Esophagus squamous epithelium (tissue), 5 donors: ENCODE measurements at places on chromosomes 6 and 20. TPM values are rescaled to one million over a fixed set of nuclear protein-coding genes. Genes with fewer than 3 reads are reported as not detected.

DNA sequence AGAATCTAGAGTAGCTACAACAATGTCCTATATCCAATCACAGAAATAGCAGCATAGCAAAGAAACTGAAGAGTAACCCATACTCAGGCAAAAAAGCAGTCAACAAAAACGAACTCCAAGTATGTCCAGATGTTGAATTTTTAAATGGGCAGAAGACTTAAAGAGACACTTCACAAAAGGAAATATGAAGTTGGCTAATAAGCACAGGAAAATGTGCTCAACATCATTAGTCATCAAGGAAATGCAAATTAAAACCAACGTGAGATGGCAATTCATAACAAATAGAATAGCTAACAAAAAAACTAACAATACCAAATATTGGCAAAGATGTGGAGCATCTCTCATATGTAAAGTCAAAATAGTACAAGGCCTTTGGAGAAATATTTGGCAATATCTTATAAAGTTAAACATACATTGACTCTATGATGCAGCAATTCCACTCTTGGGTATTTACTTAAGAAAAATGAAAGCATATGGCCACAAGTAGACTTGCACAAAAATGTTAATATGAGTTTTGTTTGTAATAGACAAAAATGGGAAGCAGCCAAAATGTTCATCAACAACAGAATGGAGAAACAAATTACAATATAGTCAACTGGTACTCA, 37.7 kb downstream of the FRK start:
- peaks cover under 1% of the 10 kb centered on the region for H3K4me1 ChIP-seq
- no peak overlapping the region for H3K27ac ChIP-seq
- no peak overlapping the region for H3K4me3 ChIP-seq
- no peak for DNase-seq
- H3K36me3 ChIP-seq = no peaks in the 10 kb centered on the region

GNRH2 gene
- not detected for total RNA-seq

DNA sequence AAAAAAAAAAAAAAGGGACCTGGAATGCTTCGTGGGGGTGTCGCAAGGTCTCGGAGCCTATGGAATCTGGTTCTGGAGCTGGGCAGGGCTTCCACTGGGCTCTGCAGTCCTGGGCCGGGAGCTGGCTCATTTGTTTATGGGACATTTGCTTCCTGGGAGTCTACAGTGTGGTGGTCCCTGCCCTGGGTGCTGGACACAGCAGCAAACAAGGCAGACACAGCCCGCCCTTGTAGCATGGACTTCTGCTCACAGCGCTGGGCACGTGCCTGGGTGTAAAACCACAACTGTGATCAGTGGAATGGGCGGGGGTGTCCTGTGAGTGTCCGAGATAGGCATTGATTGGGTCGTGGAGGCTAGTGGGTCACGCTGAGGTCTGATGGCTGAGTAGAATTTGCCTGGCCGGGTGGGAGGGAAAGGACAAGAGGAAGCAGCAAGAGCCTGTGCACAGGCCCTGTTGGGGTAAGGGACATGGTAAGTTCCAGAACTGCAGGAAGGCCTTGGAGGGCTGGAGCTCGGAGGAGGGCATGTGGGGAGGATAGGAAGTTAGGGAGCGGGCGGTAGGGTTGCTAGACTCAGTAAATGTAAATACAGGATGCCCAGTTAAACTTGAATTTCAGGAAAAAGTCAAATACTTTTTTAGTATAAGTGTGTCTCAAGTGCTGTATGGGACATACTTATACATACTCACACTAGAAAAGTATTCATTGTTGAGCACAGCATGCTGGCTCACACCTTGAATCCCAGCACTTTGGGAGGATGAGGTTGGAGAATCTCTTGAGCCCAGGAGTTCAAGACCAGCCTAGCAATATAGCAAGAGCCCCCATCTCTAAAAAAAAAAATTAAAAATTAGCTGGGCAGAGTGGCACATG, 61.3 kb upstream of the PMEPA1 start:
- DNase-seq = no peak
- no peak overlapping the region for H3K4me3 ChIP-seq
- H3K4me1 ChIP-seq = peaks cover 9% of the 10 kb centered on the region
- no peaks in the 10 kb centered on the region for H3K36me3 ChIP-seq
- no peak overlapping the region for H3K27ac ChIP-seq
- no peaks in the 10 kb centered on the region for H3K27me3 ChIP-seq

CTNNBL1 gene
- 31.5 TPM for total RNA-seq

LAMA2 gene
- total RNA-seq = 1.7 TPM

GRCh38 chr6:26045928-26046368, 41.3 kb upstream of the HFE start:
- H3K27me3 ChIP-seq = no peaks in the 10 kb centered on the region
- H3K27ac ChIP-seq = peak overlapping the region; percentile 94
- DNase-seq = no peak
- no peaks in the 10 kb centered on the region for H3K36me3 ChIP-seq
- peak overlapping the region; percentile 55 for H3K4me3 ChIP-seq
- H3K4me1 ChIP-seq = peaks cover 28% of the 10 kb centered on the region

GRCh38 chr6:24854077-24854666, 55.5 kb upstream of the ARMH2 start:
- no peak overlapping the region for H3K4me3 ChIP-seq
- no peak for DNase-seq
- no peak overlapping the region for H3K27ac ChIP-seq
- H3K36me3 ChIP-seq = no peaks in the 10 kb centered on the region

HMGN3 gene
- total RNA-seq = 58.5 TPM

- no peak overlapping the region for H3K27ac ChIP-seq
- no peak overlapping the region for H3K4me3 ChIP-seq
- no peaks in the 10 kb centered on the region for H3K36me3 ChIP-seq
- peaks cover 9% of the 10 kb centered on the region for H3K4me1 ChIP-seq
- no peak for DNase-seq
- H3K27me3 ChIP-seq = no peaks in the 10 kb centered on the region
Observed at GRCh38 chr6:148851683-148852556, 105.1 kb downstream of the UST start.

CRISP3 gene
- 6.1 TPM for total RNA-seq

GRCh38 chr20:13865156-13865555, 80.3 kb downstream of the NDUFAF5 start:
- no peak for DNase-seq
- H3K27ac ChIP-seq = no peak overlapping the region
- no peaks in the 10 kb centered on the region for H3K36me3 ChIP-seq
- H3K27me3 ChIP-seq = no peaks in the 10 kb centered on the region

DNA sequence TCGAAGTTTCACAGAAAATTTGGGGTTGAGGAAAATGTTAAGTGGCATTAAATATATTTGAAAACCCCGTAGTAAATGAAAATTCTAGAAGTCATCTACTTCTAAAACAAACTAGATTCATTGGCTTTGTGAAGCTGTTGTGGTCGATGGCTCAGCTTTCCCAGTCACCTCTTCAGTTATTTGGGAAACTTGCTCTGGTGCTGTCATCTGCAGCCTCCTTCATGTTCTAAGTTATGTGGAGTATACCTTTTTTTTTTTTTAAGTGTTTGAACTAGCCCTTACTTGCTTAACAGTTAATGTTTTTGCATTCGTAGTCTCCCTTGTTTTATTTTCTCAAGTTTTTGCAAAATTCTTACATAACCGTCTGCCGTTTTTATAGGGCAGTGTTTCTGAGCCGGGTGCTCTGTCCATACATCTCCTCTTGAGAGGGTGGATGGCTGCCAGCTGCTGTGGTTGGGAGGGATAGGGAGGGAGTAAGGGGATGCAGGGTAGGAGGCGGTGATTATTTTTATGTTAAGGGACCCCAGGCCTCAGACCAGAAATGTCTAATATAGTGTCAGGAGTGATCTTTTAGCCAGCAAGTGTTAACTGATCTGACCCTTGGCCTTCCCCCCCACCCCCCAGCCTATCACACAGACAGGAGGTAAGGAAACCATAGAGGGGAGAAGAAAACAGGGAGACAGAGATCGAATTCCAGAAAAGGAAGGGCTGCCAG, 7.1 kb downstream of the RREB1 start:
- no peak overlapping the region for H3K4me3 ChIP-seq
- H3K27ac ChIP-seq = peak overlapping the region; percentile 99
- H3K4me1 ChIP-seq = peaks cover 50% of the 10 kb centered on the region
- DNase-seq = no peak
- no peaks in the 10 kb centered on the region for H3K27me3 ChIP-seq

LMBRD1 gene
- 49.0 TPM for total RNA-seq

DNA sequence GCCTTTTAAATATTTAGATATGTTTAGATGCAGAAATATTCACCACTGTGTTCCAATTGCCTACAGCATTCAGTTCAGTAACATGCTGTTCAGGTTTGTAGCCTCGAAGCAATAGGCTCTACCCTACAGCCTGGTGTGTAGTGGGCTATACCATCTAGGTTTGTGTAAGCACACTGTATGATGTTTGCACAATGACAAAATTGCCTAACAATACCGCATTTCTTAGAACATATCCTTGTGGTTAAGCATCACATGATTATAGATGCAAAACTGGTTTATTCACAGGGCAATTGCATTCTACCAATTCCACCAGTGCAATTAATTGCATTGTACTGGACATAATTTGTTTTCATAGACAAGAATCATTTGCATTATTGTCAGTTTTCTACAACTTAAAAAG, 7.9 kb upstream of the SLC22A16 start:
- H3K4me3 ChIP-seq = no peak overlapping the region
- no peak overlapping the region for H3K27ac ChIP-seq
- no peaks in the 10 kb centered on the region for H3K4me1 ChIP-seq
- no peaks in the 10 kb centered on the region for H3K36me3 ChIP-seq
- no peaks in the 10 kb centered on the region for H3K27me3 ChIP-seq

OTOR gene
- not detected for total RNA-seq

GRCh38 chr6:34366639-34366921, 25.9 kb downstream of the NUDT3 start:
- H3K27ac ChIP-seq = no peak overlapping the region
- H3K4me1 ChIP-seq = peaks cover 40% of the 10 kb centered on the region
- no peak overlapping the region for H3K4me3 ChIP-seq

- no peak overlapping the region for H3K4me3 ChIP-seq
- H3K27ac ChIP-seq = no peak overlapping the region
- no peaks in the 10 kb centered on the region for H3K27me3 ChIP-seq
- no peaks in the 10 kb centered on the region for H3K36me3 ChIP-seq
Observed at GRCh38 chr6:70524721-70525286, 41.9 kb upstream of the SDHAF4 start.

GRCh38 chr20:12695937-12696336, 312.8 kb upstream of the SPTLC3 start:
- no peak overlapping the region for H3K4me3 ChIP-seq
- no peak for DNase-seq
- no peaks in the 10 kb centered on the region for H3K36me3 ChIP-seq
- no peaks in the 10 kb centered on the region for H3K4me1 ChIP-seq

- no peaks in the 10 kb centered on the region for H3K27me3 ChIP-seq
- no peak overlapping the region for H3K27ac ChIP-seq
- no peaks in the 10 kb centered on the region for H3K4me1 ChIP-seq
- H3K36me3 ChIP-seq = no peaks in the 10 kb centered on the region
Observed at GRCh38 chr6:154984146-154984545, 11.0 kb upstream of the TIAM2 start.

DNA sequence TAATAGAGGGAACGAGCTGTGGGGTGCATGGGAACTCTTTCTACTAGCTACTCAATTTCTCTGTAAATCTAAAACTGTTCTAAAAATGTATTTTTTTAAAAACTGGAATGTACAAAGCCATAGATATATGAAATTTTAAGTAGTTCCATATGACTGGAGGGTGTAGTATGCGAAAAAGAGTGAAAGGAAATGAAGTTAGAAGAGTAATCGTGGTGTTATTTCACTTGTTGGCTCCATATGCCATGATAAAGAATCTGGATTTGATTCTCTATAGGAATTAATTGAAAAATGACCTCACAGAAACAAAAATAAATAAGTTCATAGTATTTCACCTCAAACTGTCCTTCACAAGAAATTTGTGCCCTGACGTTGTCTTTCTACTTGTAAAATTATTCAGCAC, 500.2 kb downstream of the TENT5A start:
- H3K27ac ChIP-seq = no peak overlapping the region
- no peak overlapping the region for H3K4me3 ChIP-seq
- DNase-seq = no peak
- no peaks in the 10 kb centered on the region for H3K27me3 ChIP-seq
- H3K36me3 ChIP-seq = no peaks in the 10 kb centered on the region
- no peaks in the 10 kb centered on the region for H3K4me1 ChIP-seq

DNA sequence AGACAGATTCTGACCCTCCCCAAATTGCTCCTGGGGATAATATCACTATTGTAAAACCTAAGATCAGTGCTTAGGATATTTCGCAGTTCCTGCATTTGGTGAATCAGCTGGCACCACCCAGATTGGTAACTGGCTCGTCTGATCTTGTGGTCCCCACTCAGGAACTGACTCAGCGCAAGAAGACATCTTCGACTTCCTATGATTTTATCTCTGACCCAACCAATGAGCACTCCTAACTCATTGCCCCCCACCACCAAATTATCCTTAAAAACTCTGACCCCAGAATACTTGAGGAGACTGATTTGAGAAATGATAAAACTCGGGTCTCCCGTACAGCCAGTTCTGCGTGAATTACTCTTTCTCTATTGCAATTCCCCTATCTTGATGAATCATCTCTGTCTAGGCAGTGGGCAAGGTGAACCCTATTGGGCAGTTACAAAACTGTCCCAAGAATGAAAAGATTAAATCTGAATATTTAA, 55.7 kb upstream of the PRND start:
- no peaks in the 10 kb centered on the region for H3K36me3 ChIP-seq
- no peaks in the 10 kb centered on the region for H3K27me3 ChIP-seq
- no peaks in the 10 kb centered on the region for H3K4me1 ChIP-seq

GRCh38 chr6:36290668-36291620, 21.1 kb downstream of the PNPLA1 start:
- H3K36me3 ChIP-seq = no peaks in the 10 kb centered on the region
- no peak overlapping the region for H3K27ac ChIP-seq
- H3K27me3 ChIP-seq = no peaks in the 10 kb centered on the region
- no peak for DNase-seq
- no peaks in the 10 kb centered on the region for H3K4me1 ChIP-seq

LINC00237 gene
- total RNA-seq = not detected

- no peak overlapping the region for H3K4me3 ChIP-seq
- no peak overlapping the region for H3K27ac ChIP-seq
- H3K27me3 ChIP-seq = no peaks in the 10 kb centered on the region
- no peaks in the 10 kb centered on the region for H3K36me3 ChIP-seq
- H3K4me1 ChIP-seq = peaks cover 87% of the 10 kb centered on the region
Observed at GRCh38 chr6:15429141-15430110, 183.6 kb downstream of the JARID2 start.

ADAM33 gene
- 3.4 TPM for total RNA-seq

DNA sequence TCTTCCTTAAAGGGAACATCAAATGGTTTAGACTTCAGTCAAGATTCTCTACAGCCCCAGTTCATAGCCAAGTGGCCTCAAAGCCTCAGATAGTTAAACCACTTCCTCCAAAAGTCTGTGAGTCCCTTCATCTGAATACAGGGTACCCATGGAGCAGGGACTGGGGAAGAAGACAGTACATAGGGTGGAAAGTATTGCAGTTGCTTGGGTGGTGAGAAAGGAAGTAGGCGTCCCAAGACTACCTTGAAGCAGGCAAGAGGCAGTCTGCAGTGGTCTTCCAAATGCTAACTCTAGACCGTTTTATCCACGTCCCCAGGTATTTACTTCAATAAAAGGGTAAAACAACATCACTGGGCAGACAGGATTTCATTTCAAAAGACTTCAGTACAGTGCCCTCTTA, 2.0 kb downstream of the FYN start:
- DNase-seq = no peak
- peak overlapping the region; percentile 73 for H3K4me3 ChIP-seq
- no peaks in the 10 kb centered on the region for H3K36me3 ChIP-seq
- no peaks in the 10 kb centered on the region for H3K27me3 ChIP-seq

GRCh38 chr6:148578837-148579565, 167.8 kb upstream of the UST start:
- H3K4me1 ChIP-seq = no peaks in the 10 kb centered on the region
- DNase-seq = no peak
- no peaks in the 10 kb centered on the region for H3K36me3 ChIP-seq
- H3K27me3 ChIP-seq = no peaks in the 10 kb centered on the region
- H3K27ac ChIP-seq = no peak overlapping the region
